ENCODE measurements at places on chromosomes 16 and 17.
A peak's percentile ranks its signal among the peaks of the same experiment; 100 is the strongest.

DNA sequence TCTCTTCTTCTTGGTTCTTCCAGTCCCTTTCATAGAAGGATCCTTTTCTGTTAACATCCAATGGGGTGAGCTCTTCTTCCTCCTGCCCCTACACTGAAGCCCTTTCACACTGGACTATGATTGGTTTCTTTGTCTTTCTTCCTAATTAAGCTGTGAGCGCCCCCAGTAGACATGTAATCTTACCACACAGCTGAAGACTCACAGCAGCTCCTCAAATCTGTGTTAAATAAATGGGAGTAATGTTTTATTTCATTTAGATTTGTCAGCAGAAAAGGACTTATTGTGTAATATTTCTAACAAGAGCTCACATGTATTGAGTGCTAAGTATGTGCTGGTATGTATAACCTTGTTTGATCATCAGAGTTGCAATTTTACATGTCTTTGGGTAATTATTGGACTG, 55.7 kb downstream of the TOX3 start:
- no peak for DNase-seq

GRCh38 chr16:88389191-88389590, 6.4 kb downstream of the ZNF469 start:
- DNase-seq: no peak

- DNase-seq: no peak
Observed at GRCh38 chr17:22694362-22695227, 1002.3 kb downstream of the KCNJ18 start.

DNA sequence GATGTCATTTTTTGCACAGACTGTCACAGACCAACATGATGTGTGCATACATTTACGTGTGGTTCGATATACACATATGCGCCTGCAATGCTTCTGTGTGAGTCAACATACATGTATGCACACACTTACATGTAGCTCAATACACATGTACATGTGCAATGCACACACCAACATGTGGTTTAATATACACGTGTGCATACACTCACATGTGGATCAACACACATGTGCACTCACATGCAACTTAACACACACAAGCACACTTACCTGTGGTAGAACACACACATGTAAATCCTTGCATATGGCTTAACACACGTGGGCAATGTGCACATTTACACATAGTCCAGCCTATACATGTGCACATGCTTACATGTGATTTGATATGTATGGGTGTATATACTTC, 97.5 kb downstream of the CYLD start:
- no peak for DNase-seq

- DNase-seq: no peak
Observed at GRCh38 chr16:57132470-57132869, 40.1 kb downstream of the CPNE2 start.

GRCh38 chr16:76287466-76287865, 10.3 kb downstream of the CNTNAP4 start:
- no peak for DNase-seq

DNA sequence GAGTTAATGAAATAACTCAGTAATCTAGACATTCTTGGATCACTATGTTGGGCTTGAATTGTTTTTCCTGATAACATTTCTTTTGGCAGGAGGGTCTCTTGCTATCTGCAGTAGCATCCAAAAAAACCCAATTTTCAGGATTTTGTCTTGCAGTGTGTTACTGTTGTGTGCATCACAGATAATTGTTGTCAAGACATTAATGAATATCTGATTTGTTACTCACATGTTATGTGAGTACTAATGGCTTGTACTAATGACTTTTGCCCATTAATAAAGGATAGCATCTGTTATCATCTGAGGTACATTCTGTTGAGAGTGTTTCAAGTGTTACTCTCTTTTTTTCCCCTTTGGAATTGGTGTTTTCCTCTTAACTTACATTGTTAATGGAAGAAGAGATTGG, 10.0 kb downstream of the PRKAR1A start:
- no peak for DNase-seq

DNA sequence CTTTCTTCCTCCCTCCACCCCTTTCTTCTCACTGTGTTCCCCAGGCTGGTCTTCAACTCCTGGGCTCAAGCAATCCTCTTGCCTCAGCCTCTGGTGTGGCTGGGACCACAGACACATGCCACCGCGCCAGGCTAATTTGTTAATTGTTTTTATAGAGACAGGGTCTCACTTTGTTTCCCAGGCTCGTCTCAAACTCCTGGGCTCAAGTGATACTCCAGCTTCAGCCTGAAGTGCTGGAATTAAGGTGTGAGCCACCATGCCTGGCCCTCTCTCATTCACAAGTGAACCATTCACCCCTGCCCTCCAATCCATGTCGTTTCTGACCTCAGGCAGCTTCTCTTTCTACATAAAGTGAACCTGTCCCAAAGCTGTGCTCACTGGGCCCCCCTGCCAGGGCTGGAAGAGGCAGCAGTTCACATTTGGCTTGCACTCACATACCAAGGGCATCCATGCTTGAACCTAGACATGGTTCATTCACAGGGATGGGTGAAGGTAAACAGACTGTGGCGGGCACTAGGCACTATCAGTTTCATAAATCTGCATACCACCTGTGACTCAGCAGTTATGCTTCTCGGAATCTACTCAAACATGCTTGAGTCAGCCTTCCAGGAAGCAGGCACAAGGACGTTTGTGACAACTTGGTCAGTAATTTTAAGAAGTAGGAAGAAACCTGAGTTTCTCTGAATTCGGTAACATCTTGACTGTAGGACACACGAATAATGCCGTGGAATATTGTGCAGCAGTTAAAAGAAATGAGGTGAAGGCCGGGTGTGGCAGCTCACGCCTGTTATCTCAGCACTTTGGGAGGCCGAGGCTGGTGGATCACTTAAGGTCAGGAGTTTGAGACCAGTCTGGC, 6.0 kb upstream of the RNF213 start:
- DNase-seq: no peak

DNA sequence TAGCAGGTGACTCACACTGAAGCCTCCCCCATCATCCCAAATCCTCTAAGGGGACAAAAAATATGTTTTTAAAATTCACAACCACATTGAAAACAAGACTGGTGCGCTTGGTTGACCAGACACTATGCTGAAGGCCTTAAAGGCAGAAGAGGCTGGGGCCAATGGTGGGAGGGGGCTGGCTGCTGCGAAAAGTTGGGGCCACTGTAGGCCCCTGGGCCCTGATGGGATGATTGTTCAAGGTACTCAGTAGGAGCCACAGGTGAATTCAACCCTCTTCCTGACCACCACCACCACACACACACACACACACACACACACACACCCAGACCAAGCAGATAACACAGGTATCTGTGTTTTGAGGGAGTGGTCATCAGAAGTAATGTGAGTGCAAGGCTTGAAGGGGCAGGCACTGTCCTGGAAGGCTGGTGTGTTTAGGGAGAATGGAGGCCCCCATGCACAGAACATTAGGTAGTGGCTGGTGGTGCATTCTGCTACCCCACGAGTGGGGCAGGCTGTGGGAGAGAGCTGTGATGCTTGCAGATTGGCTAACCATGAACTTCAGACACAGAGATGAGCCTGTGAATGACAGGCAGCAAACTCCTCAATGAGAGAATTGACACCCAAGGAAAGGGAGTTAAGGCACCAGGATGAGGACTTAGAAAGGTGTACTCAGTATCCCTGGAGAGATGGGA, 55.0 kb downstream of the NT5M start:
- no peak for DNase-seq

GRCh38 chr16:11312718-11313492, 31.8 kb upstream of the PRM1 start:
- no peak for DNase-seq

DNA sequence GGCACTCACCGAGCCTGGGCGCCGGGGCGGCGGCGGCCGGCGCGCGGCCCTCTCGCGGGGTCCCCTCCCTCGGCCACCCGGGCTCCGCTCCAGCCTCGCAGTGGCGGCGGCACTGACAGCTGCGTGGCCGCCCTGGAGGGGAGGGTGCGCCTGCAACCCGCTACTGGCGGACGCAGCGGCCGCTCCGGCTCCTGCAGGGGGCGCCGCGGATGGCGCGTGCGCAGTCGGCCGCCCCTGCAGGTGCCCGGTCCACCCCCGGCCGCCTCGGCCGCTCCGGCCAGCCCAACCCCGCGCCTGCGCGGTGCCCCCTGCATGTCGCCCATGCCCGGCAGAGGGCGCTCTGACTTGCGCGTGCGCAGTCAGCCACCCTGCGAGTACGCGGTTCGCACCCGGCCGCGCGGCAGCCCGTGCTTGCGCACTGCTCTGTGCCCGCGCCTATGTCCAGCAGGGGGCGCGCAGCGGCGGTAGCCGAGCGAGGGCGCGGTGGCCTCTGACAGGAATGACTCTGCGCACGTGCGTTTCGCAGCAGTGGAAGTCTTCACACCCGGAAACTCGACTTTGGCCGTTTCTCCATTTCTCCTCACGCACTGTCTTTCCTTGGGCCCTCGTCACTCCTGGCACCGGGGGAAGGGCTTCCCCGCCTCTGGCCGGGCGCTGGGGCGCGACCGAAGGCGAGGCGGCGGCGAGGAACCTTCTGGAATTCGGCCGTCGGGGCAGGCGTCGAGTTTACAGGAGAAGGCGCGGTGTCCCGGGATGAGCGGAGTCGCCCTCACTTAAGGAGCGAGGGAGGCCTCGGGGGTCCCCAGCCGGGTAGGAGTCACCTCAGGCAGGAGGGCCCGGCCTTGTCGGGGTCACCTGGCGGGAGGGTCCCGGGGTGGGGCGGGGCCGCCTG, at the start of gene ABCA3:
TSS of gene ABCA3 (minus strand) at position 165 of the 892 bp plus-strand sequence. CDS start 14,262 bp downstream, outside the sequence.
- DNase-seq: peak; percentile 95

GRCh38 chr16:89922477-89922883, 662 bp upstream of the TUBB3 start:
- DNase-seq: peak; percentile 36

DNA sequence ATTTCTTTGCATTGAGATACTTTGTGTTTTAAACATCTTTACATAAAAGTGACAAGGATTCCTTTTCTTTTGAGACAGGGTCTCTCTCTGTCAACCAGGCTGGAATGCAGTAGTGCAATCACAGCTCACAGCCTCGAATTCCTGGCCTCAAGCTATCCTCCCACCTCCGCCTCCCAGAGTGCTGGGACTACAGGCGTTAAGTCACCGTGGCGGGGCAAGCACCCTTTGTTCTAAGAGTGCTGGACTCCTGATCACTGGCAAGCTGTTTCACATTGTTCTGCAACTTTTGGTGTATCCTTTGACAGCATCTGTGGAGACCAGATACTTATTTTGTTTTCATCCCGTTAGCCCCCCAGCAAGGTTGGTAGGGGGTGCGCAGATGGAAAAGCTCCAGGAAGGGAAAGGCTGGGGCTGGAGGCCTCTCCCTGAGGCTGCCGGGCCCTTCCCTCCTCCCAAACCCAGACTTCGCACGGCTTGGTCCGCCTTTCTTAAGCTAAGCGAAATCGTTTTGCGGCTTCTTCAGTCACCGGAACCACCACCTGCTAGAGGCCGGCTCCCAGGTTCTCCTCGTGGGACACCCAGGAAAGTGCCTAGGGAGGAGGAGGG, 1.1 kb downstream of the ST6GALNAC2 start:
- no peak for DNase-seq

GRCh38 chr16:3553138-3553923, 23.9 kb downstream of the NLRC3 start:
- DNase-seq: peak; percentile 32

- no peak for DNase-seq
Observed at GRCh38 chr17:19290066-19290705, 53.0 kb downstream of the EPN2 start.

GRCh38 chr16:57514371-57514770, 22.0 kb downstream of the CCDC102A start:
- no peak for DNase-seq

- peak; percentile 43 for DNase-seq
Observed at GRCh38 chr17:37490022-37490587, 414 bp downstream of the DUSP14 start.

DNA sequence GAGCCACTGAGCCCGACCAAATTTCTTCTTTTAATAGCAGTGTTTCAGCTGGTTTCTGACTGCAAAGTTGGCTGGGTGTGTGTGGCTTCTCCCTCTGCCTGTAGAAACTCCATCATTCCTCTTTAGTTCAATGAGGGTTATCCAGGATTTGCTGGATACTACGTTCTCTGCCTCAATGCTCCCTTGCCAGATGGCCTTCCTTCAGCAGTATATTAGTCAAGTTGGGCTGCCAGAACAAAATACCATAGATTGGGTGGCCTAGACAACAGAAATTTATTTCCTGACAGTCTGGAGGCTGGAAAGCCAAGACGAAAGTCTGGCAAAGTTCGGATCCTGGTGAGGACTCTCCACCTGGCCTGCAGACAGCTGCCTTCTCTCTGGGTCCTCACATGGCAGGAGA, 103.7 kb downstream of the NOG start:
- no peak for DNase-seq

GRCh38 chr17:63425483-63425882, 20.6 kb downstream of the CYB561 start:
- DNase-seq: peak; percentile 71

DNA sequence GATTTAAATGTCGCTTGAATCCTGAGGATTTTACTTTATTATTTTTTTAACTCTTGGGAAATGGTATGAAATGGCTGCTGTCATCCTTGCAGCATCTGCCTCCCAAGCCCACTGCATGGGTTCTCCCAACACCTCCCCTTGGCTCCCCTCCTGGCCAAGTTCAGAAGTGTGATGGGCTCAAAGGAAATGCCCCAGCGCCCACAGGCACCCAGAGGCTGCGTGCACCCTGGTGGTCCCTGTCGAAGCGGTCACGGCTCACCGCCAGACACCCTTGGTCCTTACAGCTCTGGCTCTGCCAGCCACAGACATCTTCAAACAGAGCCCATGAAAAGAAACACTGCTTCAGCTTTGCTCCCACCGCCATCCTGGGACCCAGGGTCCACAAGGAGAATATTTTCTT, 334.7 kb downstream of the SOX9 start:
- no peak for DNase-seq

DNA sequence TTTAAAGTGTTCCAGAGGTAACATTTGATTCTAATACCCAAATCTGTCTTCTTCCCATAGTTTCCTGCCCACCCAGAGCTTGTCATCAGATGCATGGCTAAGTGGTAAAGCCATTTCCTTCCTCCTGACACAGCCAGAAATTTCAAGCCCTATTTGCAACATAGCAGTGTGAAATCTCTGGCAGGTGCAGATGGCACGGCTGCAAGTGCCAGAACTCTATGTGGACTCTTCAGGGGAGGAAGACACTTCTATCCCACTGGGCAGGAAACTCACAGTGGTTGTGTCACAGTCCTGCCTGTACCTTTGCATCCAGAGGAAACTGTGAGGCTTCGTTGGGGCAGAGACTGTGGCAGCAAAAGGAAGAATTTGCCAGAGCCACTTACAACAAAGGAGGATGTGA, 13.2 kb downstream of the DYNLRB2 start:
- no peak for DNase-seq

DNA sequence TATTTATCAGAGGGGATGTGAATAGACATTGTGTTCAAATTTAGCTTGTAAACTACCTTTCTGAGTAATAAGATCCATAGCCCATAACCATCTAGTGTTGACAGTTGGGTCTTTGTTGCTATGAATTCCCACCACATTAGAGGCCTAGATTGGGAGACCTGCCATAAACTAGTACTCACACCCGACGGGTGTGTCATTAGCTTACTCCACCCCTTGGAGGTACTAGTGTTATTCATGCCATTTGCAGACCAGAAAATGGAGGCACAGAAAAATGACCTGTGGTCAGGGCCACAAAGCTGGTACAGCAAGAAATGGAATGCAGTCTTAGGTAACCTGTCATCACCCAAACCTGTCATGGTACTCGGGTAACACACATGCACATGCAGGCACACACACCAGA, 41.3 kb upstream of the BCAR1 start:
- no peak for DNase-seq

GRCh38 chr16:15741207-15741871, 91.3 kb downstream of the NDE1 start:
- DNase-seq: no peak

All from NCI-H1092 treated with DMSO at 0.1 percent for 48 hours (cell line).